AG20443 (cell line): ENCODE measurements at places on chromosomes 7 and 10.

DNA sequence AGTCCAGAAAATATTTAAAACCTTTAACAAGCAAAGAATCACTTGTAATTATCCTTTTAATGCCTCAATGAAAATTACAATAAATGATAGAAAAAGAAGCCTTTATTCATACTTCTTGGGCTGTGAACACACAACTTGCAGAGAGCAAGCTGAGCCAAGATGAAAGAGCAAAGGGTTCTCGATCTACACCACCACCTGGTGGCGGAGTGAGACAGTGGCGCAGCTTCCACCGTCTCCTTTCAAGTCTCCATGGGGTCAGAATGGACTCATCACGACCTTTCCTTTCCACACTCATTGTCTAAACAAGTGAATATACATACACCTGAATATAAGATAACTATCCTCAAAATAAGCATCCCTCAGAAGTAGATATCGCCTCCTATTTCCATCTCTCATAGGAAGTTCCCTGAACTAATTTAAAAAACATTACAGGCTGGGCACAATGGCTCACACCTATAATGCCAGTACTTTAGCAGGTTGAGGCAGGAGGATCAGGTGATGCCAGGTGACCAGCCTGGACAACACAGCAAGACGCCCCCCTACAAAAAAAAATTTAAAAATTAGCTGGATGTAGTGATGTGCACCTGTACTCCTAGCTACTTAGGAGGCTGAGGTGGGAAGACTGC is 40.7 kb downstream of the ATE1 start:
- DNase-seq = peak; percentile 86

DNA sequence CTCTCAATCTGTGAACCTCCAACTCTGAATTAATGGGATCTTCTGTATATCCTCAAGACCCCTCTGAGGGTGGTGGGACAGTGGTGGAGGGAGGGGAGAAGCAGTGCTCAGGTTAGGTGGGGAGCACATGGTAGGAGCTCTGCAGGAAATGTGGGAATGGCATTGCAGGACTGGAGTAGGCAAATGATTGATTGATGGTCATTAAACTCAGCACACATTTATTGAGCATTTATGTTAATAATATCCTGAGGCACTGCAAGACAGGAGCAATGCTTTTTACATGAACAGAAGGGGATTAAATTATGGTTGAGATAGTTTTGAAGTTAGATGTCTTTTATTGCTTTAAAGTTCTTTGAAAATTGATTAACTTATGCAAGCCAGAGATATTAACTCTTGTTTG is 14.1 kb downstream of the BMPER start:
- no peak for DNase-seq

GRCh38 chr10:131041031-131041430 is 270.5 kb downstream of the TCERG1L start:
- DNase-seq = no peak

DNA sequence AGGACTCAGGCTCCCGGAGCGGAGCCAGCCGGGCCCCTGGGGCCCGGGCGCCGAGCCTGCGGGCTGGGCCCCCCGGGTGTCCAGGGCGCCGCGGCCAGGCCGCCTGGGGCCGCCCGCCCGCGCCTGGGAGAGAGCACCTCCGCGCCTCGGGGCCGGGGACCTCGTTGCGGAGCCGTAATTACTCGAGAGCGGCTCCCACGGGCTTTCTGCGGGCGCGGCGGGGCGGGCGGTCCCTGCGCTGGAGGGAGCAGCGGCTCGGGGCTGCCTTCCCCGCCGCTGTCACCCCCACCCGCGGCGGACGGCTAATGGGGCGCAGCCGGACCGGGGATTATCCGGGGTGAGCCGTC is 1.5 kb downstream of the GNB2 start:
- DNase-seq = no peak

DNA sequence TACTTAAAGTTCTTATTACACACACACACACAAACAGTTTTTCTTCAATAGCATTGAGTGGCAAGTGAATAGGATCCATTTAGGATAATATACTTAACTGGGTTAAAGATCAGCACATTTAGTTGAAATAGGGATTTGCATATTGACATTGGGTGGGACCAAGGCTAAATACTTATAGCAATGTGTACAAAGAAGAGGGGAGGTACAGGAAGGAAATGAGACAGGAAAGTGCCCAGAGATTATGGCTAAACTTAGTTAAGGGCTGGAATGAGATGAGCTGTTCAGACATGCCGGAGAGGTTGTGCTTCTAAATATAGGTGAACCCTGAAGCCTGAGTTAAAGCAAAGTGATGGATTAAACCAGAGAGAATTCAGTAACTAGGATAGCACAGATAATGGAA is 95.1 kb downstream of the LSMEM1 start:
- no peak for DNase-seq

DNA sequence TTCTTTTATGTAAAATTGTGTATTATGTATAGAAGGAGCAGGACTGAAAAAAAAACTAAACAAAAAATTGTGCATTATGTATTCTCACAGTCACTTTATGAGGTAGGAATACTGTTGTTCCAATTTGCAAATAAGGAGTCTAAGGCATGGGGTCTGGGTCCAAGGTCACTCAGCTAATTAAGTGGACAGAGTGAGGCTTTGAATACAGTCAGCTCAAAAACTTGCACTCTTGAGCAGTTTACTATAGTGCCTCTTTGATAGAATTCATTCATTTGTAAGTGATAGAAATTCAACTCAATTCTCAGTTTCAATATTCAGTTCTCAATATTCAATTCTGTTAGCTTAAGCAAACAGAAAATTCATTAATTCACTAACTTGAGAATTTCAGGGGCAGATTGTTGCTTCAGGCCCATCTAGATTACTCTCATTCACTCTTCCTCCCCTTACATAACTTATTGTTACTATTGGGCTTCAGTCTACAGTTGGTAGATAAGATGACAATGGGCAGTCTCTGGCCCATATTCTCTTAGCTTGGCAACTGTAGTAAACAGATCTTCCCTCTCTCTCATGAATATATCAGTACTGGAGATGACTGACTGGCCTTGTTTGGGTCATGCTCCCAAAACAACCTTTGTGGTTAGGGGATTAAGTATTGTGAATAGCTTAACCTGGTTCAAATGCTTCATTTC is 86.6 kb downstream of the BTAF1 start:
- no peak for DNase-seq

DNA sequence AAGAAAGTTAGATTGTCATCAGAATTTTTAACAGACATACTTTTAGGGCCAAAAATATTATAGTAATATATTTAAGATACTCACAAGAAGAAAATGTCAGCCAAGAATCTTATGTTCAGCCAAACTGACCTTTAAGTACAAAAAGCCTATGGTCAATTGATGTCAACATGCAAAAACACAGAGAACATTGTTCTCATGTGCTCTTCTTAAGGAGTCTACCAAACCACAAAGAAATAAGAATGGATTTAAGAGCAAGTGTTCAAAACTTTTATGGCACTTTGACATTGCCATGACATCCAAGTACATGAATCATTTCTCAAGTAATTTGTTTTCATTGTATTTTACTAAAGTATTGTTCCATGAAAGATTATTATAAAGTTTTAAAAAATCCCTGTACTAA is 180.4 kb downstream of the TMEM26 start:
- DNase-seq = no peak

GRCh38 chr10:126468876-126469643 is 80.8 kb upstream of the ADAM12 start:
- peak; percentile 58 for DNase-seq

- no peak for DNase-seq
These were observed 21.2 kb upstream of the PITRM1 start for GRCh38 chr10:3193751-3194150.

GRCh38 chr7:112484671-112485167 is 3.9 kb downstream of the LSMEM1 start:
- DNase-seq = peak; percentile 81

GRCh38 chr7:28364082-28364481 is 48.2 kb upstream of the CREB5 start:
- DNase-seq = no peak

- DNase-seq = no peak
These were observed 135.7 kb upstream of the TBX20 start for GRCh38 chr7:35389636-35390035.

DNA sequence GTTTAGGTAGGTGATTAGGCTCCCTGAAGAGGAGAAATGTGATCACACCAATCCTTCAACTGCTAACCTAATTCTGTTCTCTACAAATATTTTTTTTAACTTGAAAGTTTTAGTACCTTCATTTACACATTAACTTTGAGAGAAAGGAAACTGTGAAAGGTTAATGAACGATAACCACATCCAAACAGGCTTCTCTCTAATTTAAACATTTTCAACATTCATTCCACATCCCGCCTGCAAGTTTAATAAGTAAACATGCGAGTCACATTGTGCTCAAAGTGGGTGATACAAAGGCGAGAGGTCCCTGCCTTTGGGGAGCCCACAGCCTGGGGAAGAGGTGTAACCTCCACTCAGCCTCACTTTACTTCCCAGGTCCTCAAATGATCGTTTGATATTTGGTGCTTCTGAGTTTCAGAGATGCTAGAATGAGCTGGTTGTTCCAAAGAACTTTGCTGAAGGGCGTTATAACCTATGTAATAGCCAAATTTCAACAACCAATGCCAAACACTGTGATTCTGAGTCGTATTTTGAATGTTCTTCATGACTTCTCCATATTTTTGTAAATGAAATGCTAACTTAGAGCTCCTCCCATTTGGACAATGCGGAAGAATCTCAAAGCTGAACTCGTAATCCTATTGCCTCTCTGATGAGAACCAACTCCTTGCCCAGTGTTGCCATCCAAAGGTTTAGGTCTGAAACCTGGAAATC is 47.5 kb downstream of the DENND2A start:
- no peak for DNase-seq

DNA sequence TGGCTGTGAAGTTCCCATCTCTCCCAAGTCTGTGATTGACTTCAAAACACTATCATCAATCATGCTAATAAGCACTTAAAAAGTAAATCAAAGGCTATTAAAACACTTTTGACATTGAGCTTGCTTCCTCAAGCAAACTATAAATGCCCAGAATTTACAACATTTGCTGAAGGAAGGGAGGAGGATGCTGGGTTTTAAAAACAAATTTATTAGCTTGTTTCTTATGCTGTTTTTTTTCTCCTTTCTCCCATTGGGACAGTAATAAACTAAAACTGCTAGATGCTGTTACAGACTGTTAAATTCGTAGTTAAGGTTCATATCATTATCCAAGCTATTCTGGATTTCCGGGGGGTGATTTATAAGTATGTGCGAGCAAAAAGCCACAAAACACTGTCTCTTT is 250.5 kb downstream of the SORCS1 start:
- no peak for DNase-seq

DNA sequence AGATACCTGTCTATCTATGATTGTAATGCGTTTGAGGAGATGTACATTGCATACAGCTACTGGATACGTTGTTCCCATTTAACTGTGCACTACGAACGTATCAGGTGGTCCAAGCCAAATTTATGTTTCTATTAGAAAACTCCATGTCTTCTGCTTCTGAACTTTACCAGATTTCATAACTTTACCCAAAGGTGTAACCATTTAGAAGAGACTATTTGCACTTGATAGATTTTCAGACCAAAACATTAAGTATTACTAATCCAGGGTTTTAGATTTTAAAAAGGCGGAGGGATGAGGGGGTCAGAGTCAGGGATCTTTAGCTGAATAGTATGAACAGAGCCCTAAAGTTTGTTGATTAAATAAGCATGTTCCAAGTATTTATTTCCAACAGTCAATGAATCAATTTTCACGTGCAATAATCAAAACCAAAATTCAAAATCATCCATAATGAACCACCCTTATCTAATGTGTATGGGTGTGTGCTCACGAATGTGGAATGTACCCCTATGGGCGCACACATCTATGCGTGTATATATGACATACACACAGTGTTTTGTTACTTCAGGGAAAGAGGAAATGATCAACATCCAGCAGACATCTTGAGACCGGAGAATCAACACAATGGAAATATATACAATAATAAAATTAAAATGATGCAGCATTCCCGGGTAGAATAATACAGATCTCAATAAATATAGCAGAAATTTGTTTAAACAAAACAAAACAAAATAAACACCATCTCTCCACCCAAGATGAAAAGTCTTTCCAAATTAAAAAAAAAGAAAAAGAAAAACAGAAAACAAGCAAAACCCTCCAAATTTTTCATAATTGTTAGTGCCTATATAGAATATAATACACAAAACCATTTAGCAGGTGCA is 3.4 kb downstream of the FEZF1 start:
- no peak for DNase-seq

DNA sequence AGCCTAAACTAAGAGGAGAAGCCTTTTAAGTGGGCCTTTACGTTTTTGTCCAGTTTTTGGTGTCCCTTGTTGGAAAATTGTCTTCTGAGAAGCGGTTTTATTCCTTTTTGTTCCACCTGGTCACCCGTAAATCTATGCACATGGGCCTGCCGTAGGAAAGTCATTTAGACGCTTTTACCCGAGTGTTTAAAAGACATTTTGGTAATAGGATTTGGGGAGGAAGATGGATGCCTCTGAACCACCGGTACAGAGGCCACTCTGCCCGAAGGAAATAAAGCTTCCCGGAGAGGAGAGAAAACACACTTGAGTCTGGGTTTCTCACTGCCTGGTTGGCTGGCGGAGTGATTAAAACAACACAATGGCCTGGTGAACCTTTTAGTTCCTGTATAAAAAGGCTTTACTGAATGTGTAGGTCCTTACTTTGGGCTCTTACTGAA is 760 bp downstream of the THNSL1 start:
- peak; percentile 11 for DNase-seq

- DNase-seq = peak; percentile 95
These were observed 3.9 kb upstream of the INA start for GRCh38 chr10:103273041-103273441.

DNA sequence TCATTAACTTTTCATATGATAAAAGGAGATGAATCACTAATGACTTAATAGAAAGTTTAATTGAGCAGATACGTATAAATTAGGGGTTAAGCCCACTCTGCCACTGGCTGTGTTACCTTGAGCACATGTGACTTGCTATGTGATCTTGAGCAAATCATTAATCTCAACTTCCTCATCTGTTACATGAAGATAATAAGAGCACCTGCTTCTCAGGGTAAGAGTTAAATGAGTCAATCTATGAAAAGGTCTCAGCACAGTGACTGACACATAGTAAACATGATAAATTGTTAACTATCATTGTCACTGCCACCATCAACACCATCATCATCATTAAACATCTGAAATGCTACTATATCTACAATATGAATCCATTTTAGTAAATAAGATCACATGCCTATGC is 110.8 kb downstream of the TPK1 start:
- DNase-seq = no peak

DNA sequence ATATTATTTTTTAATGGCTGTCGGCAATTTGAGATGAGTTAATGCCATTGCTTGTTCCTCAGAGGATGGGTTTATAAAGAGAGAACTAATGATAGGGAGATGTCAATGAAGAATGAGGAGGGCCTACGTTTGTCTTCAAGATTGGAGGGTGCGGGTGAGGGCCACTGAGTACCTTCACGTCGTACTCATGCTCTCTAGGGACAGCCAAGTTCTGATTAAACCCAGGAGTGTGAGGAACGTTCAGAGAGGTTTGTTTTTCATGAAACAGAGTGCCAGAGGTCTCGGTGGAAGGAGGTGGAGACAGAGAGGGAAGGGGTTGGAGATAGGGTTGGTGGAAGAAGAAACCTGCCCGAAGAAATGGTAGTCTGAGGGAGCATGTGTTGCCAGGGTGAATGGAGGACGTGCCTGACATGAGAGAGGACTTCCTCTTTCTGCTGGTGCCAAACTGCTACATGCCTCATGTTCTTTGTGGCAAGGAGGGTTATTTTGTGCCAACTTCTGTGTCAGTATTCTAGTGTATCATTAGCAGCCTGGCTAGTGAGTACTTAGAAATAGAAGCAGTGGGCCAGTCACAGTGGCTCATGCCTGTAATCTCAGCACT is 8.9 kb downstream of the DHTKD1 start:
- DNase-seq = no peak
